Suppressor macrophage (primary cell): ENCODE measurements at places on chromosomes 3 and 15.
A peak's percentile ranks its signal among the peaks of the same experiment; 100 is the strongest.

DNA sequence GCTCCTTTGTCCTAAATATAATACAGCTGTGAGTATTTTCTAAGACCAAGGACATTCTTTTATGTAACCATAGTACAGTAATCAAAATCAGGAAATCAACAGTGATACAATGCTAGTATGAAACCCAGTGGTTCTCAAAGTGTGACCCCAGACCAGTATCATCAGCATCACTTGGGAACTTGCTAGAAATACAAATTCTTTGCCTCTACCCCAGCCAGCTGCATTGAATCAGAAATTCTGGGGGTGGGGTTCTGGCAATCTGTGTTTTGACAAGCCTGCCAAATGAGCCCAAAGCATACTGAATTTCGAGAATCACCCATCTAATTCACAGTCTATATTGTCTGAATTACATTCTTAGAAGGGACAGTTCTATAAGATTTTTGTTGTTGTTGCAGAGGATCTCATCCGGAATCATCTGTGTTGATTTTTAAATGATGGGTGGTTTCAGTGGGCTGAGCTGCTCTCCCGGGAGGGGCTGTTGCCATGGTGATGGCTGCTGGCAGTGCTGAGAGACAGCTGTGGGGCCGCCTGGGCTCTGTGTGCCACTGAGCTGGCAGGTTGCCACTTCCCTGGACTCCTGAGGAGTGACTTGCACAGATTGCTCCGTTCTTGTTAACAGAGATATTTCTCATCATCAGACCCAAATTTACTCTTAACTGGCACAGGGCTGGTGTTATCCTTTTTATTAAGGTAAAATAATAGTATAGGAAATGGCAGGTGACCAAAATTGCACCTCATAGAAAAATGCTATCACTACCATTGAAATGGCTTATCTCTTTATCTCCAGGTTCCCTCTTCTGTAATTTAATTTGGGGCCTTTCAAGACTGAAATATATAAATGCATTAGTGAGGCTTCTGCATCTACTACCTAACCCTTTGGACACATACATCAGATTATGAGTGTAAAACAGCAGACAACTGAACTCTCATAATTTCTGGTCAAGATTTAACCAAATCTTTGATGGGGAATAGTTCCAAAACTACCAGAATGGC lies 56.5 kb downstream of the NEK11 start:
- DNase-seq = no peak

DNA sequence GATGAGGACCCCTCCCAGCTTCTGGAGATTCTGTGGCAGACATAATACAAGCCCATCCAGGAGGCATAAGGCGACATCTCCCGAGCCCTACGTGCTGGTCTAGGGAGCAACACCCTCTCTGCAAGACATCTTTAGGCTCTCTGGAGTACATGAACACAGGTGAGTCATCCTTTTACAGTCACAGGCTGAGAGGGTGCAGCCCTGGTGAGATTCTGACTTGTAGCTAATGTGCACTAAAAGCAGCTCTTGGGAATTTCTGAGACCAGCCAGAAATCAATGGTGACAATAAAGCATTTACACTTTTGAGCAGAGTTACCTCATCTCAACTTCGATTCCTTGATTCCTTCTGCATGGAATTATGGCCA lies 131.1 kb downstream of the XXYLT1 start:
- DNase-seq = no peak

DNA sequence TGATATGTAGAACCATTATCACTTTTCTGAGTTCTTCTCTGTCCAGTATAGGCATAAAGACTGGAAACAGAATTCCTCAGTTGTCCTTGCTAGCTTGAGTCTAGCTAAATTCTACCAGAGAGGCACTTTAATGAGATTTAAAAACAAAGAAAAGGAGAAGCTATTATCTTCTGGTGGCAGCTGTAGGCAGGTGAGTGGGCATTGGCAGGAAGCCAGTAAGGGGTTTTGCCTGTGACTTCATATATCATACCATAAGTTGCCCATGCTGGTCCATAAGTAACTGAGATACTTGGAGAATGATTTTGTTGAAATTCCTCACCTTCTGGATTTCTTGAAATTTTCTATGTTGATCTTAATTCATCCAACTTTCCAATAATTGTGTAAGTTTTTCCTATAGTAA lies 402.3 kb upstream of the TGFBR2 start:
- no peak for DNase-seq

DNA sequence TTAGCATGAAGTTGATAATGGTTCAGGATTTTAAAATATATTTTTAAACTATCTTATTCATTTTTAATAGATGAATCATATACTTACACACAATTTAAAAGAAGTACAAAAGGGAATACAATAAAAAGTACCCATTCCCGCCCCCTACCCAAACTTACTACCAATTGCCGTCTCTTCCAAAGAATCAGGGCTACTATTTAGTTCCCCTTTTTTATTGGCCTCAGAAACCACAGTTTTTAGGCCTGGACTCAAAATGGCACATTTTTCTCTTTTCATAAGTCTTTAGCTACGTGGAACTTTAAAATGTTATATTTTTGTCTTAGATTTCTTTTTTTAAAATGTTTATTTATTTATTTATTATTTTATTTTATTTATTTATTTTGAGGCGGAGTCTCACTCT lies 18.0 kb downstream of the LRRK1 start:
- DNase-seq = no peak

DNA sequence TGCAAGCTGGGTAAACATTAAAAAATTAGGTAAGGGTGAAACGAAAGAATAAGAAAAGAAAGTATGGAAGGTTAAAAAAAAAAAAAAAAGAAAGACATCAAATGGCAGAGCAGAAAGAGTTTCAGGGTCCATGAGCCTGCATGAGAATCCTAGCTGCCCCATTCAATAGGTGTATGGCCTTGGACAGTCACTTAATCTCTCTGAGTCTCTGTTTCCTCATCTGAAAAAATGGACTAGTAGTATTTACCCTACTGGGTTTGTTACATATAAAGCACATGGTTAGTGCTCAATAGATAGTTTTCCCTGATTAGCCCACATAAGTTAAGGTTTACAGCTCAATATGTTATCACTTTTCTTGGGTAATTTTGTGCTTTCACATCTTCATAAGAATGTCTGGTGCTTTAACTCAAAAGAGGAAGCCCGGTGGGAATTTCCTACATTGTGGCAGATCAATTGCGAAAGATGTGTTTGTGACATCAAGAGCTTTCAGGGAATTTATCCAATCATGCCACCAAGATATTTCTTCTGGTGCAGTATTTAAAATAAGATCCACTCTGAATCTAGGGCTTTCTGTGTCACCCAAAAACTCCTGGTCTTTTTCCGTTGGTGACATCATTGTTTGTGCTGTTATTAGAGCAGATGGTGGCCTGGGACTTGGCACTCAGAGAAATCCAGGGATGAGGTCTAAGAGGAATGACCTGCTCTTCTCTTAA lies 57.2 kb upstream of the UBE2E1 start:
- peak; percentile 99 for DNase-seq

DNA sequence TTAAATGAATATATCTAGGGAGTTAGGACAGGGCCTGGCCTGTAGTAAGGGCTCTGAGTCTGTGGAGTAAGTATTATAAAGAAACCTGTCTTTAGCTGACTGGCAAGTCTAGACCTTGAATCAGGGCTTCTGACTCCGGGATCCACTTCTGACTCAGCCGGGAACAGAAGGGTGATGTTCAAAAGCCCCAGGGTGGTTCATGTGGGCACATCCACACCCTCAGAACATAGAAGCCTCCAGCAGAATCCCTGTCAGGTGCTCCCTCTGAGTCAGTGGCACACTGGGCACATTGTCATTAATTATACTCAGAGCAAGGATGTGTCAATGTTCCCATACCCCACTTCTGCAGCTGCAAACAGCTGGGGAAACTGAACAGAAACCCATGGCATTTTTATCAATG lies 26.7 kb upstream of the SNRK start:
- DNase-seq = peak; percentile 57

DNA sequence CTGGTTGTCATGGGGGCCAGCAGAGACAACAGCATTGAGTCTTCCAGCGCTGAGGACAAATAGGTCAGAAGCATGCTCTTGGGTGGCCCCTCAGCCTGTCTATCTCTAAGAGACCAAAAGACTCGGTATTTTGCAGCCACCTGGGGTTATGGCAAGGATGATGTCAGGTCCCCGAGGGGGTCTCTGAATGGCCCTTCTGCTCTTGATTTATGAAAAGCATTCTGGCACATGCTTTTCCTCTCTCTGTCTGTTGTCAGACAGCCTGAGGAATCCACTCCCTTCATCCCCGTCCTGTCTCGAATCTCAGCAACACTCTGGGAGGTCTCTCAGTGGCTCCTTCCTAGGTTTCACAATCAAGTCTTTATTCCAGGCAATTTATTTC lies 156.6 kb upstream of the RGMA start:
- DNase-seq = no peak

DNA sequence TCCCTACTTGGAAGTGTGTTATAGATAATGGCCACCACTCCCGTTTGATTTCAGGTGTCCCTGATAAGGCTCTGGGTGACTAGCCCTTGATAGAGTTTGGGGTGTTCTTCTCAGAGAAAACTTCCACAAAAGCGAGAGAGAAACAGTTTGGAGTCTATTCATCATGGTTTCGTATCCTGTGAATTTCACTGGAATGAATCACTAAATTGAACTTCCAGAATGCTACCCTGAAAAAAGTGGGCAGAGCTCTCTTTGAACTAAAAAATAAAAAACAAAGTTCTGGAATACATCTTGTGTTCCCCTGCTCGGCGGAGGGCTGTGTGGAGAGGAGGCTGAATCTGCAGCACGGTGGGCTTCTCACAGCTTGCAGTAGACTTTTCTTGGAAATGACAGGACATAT lies 52.8 kb upstream of the FAM98B start:
- DNase-seq = no peak

DNA sequence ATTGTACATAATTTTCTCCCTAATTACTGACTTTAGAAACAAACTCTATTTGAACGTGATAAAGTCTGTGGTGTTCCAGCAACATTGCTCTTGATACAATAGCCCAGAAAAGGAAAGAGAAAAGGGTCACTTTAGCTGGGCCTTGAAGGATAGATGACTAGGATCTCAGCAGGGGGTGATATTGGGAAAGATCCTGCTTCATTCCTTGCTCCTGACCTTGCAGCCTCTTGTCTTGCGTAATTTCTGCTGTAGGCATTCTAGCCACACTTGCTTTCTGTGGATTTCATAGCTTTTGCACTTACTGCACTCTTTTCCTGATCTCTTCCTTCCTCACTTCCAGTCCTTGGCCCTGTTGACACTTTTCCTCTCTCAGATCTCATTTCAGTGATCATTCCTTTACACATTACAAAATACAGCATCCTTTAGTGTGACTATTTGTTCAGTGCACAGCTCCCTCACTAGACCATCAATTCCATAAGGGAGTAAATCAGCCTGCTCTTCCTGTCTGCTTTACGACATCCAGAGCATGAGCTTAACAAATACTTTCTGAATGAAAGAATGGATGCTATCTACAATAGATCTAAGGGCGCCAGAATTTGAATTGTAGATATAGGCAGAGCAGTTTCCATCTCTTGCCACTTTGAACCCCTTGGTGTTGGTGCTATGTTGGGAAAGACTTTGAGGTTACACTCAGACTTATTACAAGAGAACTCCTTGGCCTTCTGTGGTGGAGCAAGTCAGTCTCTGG lies 559.6 kb upstream of the MDFIC2 start:
- no peak for DNase-seq

- no peak for DNase-seq
Observed at GRCh38 chr3:37096975-37097374, 77.4 kb downstream of the LRRFIP2 start.

GRCh38 chr15:67685008-67685599 lies 140.2 kb upstream of the SKOR1 start:
- no peak for DNase-seq

DNA sequence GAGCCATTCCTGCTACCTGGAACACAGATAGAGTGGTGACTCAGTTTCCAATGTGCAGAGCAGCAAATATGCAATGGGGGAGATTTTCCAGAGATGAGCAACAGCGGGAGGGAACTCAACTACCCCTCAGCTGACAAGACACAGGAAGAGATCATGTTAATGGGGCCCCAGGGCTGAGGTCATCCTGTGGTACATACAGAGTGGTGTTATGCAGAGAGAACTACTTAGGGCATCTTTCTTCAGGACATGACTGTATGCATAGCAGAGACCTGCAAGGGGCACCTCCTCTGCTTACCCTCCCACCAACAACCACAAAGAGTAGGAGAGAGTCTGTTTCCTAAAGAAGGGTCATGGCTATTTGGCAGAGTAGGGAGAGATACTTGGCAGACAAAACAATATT lies 6.8 kb upstream of the TBC1D5 start:
- peak; percentile 24 for DNase-seq

DNA sequence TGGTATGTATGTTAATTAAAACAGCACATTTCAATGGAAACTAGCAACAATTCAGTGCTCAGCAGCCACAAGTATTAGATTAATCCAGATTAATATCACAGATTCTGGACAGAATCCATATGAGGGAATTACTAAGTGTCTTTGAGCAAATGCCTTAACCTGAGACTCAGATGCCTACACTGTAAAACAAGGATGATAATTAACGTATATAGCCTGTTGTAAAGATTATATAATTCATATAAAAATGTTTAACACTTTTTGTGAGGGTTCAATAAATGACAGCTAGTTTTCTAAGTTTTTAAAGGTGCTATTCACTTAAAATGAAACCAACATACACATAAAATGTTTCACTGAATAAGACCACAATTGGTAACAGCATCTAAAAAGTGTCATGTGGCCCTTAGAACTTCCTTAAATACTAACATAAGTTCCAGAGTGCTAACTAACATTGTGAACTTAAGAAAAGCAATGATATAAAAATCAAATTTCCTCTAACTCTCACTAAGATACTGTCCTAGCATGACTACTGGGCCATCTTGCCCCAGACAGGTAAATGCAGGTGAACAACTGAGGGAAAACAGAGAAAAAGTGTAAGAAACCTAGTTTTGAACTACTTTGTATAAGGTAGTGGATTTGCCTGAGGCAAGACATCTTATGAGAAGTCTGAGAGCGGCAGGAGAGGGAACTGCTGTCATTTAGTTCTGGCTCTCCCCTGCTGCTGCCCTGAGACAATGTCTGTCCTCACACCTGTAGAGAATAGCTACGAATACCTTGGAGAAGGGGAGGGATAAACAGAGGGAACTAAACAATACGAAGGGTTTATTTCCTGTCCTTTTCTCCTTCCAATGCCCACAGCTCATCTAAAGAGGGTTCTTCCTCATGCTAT lies 151.3 kb downstream of the ADAM10 start:
- peak; percentile 51 for DNase-seq

GRCh38 chr15:64743691-64744090 lies 31.7 kb downstream of the RBPMS2 start:
- DNase-seq = no peak

GRCh38 chr3:151197981-151198767 lies 4.8 kb downstream of the GPR171 start:
- DNase-seq = no peak

DNA sequence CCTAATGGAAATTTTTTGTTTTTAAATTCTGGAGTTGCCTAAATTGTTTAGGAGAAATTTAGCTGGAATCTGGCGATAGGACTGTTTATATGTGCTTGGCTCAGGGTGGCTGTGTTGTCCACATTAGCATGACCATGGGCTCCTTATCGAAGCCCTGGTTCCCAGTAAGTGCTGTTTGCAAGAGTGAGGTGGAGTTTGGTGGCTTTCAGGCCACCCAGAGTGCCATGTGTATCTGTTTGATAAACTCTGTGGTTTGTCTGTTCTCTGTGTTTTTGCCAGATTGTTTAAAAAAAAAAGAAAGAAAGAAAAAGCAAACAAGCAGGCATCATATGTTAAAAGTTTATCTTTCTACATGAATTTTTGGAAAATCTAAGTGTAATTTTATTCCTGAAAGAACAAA lies 51.5 kb downstream of the PLCL2 start:
- no peak for DNase-seq
